Activated CD8-positive, alpha-beta T cell treated with anti-CD3 and anti-CD28 coated beads, Interleukin-2, amount 10 ng/mL, durations not matched to agents 7 days and 5 days (primary cell): ENCODE measurements at places on chromosomes 7 and 10.

- H3K27me3 ChIP-seq = no peaks in the 10 kb centered on the region
- H3K36me3 ChIP-seq = peaks cover 59% of the 10 kb centered on the region
- no peak for DNase-seq
- H3K27ac ChIP-seq = peak overlapping the region; percentile 41
- no peak overlapping the region for H3K4me3 ChIP-seq
- H3K4me1 ChIP-seq = peaks cover 31% of the 10 kb centered on the region
Measured at GRCh38 chr10:35442028-35442427, 105.7 kb downstream of the CCNY start.

DNA sequence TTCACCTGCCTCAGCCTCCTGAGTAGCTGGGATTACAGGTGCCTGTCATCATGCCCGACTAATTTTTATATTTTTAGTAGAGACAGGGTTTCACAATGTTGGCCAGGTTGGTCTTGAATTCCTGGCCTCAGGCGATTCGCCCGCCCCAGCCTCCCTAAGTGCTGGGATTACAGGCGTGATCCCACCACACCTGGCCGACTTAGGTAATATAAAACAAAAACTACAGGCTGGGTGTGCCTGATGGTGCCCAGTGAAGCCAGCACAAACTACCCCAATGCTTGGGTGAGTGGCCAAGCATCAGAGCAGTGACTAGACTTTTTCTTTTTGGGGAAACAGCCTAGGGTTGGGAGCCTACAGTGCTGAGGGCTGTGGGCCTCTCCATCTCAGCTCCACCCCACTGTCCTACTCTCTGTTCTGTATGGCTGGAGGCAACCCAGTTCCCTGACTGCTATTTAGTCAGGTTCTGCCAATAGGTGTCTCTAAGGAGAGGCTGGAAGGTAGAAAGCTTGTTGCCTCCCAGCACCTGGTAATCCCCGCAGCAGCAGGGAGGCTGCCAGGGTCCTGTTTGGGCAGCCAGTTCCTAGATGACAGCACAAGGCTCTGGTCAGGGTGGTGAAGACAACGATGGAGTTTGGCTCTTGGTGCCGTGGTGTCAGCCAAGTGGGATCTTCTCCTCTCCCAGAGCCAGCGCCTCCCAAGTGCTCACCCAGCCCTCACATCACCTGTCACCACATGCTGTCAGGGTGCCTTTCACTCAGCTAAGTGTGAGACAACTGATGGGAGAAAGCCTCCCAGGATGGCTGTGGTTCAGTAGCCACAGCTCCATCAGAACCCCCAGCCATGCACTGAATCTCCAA, 10.4 kb upstream of the NACAD start:
- DNase-seq = no peak
- H3K4me3 ChIP-seq = no peak overlapping the region
- peaks cover 1% of the 10 kb centered on the region for H3K4me1 ChIP-seq

- H3K36me3 ChIP-seq = no peaks in the 10 kb centered on the region
- H3K4me3 ChIP-seq = no peak overlapping the region
- H3K27ac ChIP-seq = no peak overlapping the region
- DNase-seq = no peak
- no peaks in the 10 kb centered on the region for H3K27me3 ChIP-seq
Measured at GRCh38 chr7:12594122-12594897, 23.8 kb downstream of the SCIN start.

GRCh38 chr10:99143011-99143410, 92.6 kb downstream of the HPSE2 start:
- no peaks in the 10 kb centered on the region for H3K27me3 ChIP-seq
- no peaks in the 10 kb centered on the region for H3K4me1 ChIP-seq
- no peak for DNase-seq
- H3K4me3 ChIP-seq = no peak overlapping the region
- H3K36me3 ChIP-seq = no peaks in the 10 kb centered on the region

DNA sequence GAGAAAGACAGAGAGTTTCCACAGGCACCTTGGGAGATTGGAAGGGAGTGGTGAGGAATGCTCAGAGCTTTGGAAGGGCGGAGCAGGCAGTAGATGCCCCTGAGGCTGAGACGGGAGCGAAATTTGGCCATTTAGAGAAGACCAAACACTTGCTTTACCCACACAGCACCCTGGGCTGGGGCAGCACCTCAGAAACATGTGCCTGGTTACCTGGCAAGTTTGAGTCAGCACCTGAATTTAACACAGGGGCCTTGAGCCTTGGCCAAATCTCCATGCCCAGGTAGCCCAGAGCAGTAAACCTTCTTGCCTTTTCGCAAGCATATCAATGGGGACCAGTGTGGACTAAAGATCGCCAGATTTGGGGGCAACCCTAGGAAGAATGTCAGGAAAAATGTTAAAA, 111.9 kb upstream of the NFE2L3 start:
- peaks cover 23% of the 10 kb centered on the region for H3K27me3 ChIP-seq
- no peak overlapping the region for H3K4me3 ChIP-seq
- H3K4me1 ChIP-seq = no peaks in the 10 kb centered on the region

DNA sequence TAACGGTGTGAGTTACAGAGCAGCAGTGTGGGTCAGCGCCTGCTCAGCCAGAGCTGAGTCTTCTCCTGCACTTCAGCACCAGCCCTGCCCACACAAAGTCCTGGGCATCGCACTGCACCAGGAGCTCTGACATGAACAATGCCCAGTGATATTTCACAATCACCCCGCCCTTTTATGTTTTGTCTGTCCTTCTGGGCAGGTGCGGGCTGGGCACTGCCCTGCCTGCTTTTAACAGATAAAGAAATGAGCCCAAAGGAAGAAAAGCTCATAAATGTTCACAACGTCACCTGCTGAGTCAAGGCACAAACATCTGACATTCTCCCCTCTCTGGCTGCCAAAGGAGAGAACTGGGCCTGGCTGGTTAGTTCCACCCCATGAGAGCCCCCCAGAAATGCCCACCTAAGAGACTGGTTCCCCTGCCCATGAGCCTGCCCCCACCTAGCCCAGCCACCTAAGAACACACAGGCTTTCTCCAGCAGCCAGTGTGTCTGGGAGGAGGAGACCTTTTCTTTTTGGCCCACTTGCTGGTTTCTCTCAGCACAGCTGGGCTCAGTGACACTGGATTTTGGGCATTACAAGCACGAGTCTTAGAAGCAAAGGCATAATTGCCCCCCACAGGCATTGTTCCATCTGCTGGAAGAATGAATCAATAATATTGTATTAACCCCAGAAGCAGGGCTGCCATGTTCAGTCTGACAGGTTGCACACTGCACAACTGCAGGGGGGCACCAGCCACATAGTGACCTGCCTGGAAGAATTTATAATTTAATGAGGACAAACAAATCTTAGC, 22.3 kb downstream of the CALML3 start:
- no peak for DNase-seq
- no peak overlapping the region for H3K4me3 ChIP-seq
- H3K36me3 ChIP-seq = peaks cover 2% of the 10 kb centered on the region
- peaks cover 5% of the 10 kb centered on the region for H3K27me3 ChIP-seq
- peaks cover 17% of the 10 kb centered on the region for H3K4me1 ChIP-seq

- no peak for DNase-seq
- no peak overlapping the region for H3K4me3 ChIP-seq
- no peak overlapping the region for H3K27ac ChIP-seq
- peaks cover 32% of the 10 kb centered on the region for H3K27me3 ChIP-seq
- H3K4me1 ChIP-seq = peaks cover 9% of the 10 kb centered on the region
Measured at GRCh38 chr7:93920496-93921182, 896 bp upstream of the GNG11 start.

DNA sequence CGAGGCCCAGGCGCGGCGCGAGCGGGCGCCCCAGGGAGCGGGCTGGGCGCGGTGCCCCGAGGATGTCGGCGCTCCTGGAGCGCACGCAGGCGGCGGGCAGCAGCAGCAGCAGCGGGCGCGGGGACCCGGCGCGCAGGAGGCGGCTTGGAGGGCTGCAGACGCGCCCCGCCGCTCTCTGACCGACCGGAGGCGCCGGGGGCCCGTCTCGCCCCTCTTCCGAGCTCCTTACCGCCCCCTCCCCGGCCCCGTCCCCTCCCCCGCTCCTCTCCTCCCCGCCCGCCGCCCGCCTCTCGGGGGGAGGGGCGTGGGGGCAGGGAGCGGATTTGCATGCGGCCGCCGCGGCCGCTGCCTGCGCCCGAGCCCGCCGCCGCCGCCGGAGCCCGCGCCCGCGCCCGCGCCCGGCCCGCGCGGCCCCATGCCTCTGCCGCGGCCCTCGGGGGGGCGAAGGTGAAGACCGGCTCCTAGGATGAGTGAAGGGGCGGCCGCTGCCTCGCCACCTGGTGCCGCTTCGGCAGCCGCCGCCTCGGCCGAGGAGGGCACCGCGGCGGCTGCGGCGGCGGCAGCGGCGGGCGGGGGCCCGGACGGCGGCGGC, at the start of gene NRG3:
TSS of gene NRG3 (plus strand) at position 320 of the 592 bp plus-strand sequence.
- peaks cover 10% of the 10 kb centered on the region for H3K4me1 ChIP-seq
- H3K27ac ChIP-seq = peak within 1 kb of the TSS; percentile 2
- peak within 1 kb of the TSS; percentile 3 for H3K4me3 ChIP-seq
- no peak for DNase-seq
- H3K36me3 ChIP-seq = peaks cover 3% of the 10 kb centered on the region

DNA sequence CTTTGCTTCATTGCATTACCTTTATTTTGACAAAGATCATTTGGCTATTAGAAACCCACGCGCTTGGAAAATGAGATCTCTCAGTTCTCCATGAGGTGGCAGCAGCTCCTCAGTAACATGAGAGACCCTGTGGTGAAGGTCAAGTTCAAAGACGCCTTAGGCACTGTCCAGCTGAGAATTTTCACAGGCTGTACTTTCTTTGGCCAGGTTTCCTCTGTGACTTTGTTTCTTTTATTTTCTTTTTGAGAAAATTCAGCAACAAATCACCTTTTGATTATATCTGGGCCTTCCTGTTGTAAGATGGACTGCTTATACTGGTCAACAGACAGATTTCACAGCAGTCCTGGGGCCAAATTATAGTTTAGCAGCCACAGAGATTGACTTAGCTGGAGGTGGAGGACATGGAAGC, 54.5 kb downstream of the RAB18 start:
- no peaks in the 10 kb centered on the region for H3K36me3 ChIP-seq
- DNase-seq = peak; percentile 50
- H3K4me3 ChIP-seq = no peak overlapping the region
- H3K27ac ChIP-seq = no peak overlapping the region
